ENCODE measurements at places on chromosomes 5 and 9.

DNA sequence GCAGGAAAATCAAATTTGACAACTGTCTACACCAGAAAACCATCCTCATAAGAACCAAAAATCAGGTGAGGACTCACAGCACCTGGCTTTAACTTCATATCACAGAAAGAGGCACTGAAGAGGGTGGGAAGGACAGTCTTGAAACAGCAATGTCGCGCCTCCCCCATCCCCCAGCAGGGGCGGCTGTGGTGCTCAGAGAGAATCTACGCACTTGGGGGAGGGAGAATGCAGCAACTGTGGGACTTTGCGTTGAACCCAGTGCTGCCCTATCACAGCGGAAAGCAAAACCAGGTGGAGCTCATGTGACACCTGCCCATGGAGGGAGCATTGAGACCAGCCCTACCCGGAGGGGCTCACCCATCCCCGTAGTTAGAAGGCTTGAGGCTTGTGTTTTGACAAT is 191.8 kb downstream of the MSX2 start:
- H3K4me3 ChIP-seq = no peak overlapping the region
- no peak overlapping the region for H3K27ac ChIP-seq
- H3K36me3 ChIP-seq = no peaks in the 10 kb centered on the region
- no peaks in the 10 kb centered on the region for H3K4me1 ChIP-seq

DNA sequence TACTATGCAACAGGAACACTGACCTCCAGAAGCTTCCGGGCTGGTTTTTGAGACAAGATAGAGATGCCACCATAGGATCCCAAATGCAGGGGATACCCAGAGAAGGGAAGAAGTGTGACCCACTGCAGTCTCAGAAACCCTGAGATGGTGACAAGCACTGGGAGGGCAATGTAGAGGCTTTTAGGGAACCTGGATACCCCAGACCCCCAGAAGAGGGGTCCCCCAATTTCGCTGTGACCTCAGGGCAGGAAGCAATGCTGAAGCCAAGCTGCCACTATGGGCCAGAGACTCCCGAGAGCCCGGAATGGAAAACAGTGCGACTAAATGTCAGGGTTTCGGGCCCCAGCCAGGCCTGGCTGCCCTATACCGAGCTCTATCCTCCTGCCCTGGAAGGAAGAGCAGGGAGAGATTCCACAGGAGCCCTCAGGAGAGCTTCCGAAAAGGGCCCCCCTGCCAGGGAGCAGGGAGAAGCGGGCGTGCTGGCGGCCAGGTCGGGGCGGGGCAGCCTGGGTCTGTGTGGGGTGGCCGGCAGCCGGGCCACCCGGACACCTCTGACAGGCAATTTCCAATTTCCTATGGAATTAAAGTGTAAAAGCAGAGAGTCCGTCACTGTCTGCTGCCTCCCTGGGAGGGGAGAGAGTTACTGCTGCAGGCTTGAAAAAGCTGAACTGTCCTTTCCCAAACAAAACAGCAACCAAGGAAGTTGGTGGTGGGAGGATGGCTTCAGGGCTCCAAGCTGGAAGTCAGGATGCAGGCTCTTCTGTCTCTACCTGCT is 154.2 kb downstream of the FGF18 start:
- H3K27me3 ChIP-seq = no peaks in the 10 kb centered on the region
- no peak for DNase-seq
- no peak overlapping the region for H3K4me3 ChIP-seq
- no peak overlapping the region for H3K27ac ChIP-seq
- H3K36me3 ChIP-seq = no peaks in the 10 kb centered on the region
- no peaks in the 10 kb centered on the region for H3K4me1 ChIP-seq

DNA sequence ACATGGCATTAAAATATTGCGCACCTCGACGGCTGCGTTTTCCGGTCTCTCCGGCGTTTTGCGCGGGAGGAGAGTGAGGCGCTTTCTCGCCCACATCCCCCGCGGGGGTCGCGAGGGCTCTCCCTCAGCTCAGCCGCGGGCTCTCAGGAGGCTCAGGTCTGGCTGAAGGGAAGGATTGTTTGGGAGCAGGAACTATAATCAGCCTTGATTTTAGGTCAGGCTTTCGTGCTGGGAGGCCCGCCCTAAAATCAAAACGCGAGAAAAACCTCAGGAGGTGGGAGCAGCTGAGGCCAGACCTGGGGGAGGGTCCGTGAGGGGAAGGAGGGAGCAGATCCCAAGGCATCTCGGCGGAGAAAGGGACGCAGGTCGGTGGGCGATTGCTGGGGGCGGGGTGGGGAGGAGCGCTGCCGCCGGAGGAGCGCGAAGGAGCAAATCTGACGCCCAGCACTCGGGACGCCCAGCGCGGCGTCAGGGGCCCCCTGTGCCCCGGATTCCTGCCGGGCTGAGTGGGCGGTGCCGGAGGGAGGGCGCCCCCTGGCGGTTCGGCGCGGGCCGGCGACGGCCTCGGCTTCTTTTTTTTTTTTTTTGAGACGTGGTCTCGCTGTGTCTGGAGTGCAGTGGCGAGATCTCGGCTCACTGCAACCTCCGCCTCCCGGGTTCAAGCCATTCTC is 18.7 kb upstream of the RNF130 start:
- peak overlapping the region; percentile 55 for H3K4me3 ChIP-seq
- H3K27me3 ChIP-seq = no peaks in the 10 kb centered on the region
- no peaks in the 10 kb centered on the region for H3K36me3 ChIP-seq
- no peaks in the 10 kb centered on the region for H3K4me1 ChIP-seq

DNA sequence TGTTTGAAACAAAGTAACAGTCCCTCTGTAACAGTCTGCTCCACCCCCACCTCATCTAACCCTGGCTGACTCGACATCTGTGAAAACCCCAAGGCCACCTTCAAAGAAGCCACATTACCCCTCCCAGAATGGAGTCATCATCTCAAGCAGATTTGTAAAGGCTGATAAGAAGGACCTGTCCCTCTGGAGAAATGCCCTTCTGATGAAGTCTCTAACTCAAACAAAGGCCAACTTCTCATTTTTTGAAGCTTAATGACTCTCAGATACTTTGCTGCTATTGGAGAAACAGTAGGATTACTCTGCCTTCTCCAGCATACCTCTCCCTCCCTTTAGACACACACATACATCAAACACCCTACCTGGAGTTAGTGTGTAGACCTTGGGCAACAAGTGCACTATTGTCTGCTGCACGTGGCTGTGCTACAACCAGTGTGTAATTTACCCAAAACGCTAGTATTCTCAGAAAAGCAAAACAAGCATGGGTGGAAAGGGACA is 5.3 kb upstream of the SUSD1 start:
- no peak overlapping the region for H3K4me3 ChIP-seq
- H3K4me1 ChIP-seq = peaks cover 3% of the 10 kb centered on the region
- DNase-seq = no peak
- no peaks in the 10 kb centered on the region for H3K36me3 ChIP-seq
- H3K27me3 ChIP-seq = no peaks in the 10 kb centered on the region

DNA sequence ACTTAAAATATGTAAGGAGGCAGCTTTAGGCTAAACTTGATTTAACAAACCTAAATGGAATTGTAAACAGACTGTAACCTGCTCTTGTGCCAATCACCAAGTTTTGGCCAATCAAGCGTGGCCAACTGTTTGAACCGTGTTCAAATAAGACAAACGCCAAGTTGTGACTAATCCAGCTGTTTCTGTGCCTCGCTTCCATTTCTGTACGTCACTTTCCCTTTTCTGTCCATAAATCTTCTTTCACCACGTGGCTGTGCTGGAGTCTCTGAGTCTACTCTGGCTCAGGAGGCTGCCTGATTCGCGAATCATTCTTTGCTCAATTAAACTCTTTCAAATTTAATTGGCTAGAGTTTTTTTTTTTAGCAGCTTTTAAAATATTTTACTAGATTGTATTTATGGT is 71.3 kb downstream of the LIX1 start:
- H3K4me3 ChIP-seq = no peak overlapping the region
- no peaks in the 10 kb centered on the region for H3K27me3 ChIP-seq
- DNase-seq = peak; percentile 5

DNA sequence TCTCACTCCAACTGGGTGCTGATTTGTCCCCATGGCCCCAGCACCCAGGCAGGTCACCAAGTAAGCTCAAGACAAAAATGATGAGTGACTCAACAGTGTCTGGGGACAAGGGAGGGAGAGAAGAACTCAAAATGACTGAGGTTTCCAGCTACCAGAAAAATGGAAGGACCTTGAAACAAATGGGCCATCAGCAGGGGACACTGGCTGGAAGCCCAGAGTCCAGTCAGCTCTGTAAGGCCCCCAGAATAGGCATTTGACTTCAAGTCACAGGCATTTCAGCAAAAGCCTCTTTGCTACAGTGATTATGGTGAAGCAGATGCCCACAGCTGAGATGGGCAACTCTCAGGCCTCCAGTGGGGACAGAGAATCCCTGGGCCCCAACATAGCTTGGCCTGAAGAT is 139.0 kb upstream of the GABRP start:
- H3K27ac ChIP-seq = no peak overlapping the region
- no peak for DNase-seq
- H3K36me3 ChIP-seq = no peaks in the 10 kb centered on the region

- H3K4me3 ChIP-seq = no peak overlapping the region
- no peaks in the 10 kb centered on the region for H3K27me3 ChIP-seq
- no peak overlapping the region for H3K27ac ChIP-seq
- no peaks in the 10 kb centered on the region for H3K4me1 ChIP-seq
- no peaks in the 10 kb centered on the region for H3K36me3 ChIP-seq
These were observed 39.8 kb upstream of the DAP start for GRCh38 chr5:10800852-10801251.

GRCh38 chr5:40634593-40634992 is 45.1 kb upstream of the PTGER4 start:
- no peaks in the 10 kb centered on the region for H3K36me3 ChIP-seq
- DNase-seq = no peak
- H3K27ac ChIP-seq = no peak overlapping the region

DNA sequence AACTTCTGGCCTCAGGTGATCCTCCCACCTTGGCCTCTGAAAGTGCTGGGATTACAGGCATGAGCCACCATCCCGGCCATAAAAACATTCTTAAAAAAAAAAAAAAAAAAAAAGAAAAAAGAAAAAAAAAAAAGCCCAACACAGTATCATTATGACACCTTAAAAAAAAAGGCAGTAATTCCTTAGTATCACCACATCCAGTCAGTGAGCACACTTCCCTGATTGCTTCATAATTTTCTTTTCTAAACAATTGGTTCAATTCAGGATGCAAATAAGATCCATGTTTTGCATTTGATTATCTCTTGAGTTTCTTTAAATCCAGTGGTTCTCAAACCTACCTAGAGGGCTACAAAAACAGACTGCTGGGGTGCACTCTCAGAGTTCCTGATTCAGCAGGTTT is 182.5 kb downstream of the CDK5RAP2 start:
- H3K4me3 ChIP-seq = no peak overlapping the region
- peaks cover 72% of the 10 kb centered on the region for H3K36me3 ChIP-seq
- no peaks in the 10 kb centered on the region for H3K27me3 ChIP-seq
- no peak overlapping the region for H3K27ac ChIP-seq
- H3K4me1 ChIP-seq = peaks cover 14% of the 10 kb centered on the region
- no peak for DNase-seq

DNA sequence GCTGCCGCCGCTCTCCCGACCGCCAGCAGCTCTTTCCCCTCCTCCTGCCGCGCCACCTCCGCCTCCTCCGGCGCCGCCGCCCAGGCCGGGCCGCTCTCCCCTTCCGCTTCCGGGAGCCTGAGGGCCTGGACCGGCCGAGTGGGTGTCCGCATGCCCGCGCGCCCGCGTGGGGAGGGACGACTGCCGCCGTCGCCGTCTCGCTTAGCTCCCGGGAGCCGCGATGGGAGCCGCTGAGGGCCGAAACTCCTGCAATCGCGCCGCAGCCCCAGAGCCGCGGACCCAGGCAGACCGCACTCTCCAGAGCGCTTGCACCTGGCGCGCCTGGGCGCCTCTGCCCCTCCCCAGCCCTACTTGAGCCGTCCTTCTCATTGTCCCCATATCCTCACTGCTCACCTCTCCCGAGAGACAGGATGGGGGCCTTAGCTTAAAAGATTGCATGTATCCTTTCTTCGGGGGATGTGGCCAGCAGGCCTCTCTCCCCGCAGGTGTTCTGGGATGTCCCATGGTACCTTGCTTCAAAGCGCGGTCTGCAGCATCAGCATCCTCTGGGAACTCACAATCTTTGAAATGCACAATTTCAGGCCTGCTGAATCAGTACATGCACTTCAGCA is at the start of gene ZDHHC21:
Gene ZDHHC21 (minus strand): TSS at position 182 of the 611 bp plus-strand sequence. CDS start 19,092 bp downstream, outside the sequence.
- H3K36me3 ChIP-seq = peaks cover 8% of the 10 kb centered on the region
- H3K4me3 ChIP-seq = peak within 1 kb of the TSS; percentile 73

DNA sequence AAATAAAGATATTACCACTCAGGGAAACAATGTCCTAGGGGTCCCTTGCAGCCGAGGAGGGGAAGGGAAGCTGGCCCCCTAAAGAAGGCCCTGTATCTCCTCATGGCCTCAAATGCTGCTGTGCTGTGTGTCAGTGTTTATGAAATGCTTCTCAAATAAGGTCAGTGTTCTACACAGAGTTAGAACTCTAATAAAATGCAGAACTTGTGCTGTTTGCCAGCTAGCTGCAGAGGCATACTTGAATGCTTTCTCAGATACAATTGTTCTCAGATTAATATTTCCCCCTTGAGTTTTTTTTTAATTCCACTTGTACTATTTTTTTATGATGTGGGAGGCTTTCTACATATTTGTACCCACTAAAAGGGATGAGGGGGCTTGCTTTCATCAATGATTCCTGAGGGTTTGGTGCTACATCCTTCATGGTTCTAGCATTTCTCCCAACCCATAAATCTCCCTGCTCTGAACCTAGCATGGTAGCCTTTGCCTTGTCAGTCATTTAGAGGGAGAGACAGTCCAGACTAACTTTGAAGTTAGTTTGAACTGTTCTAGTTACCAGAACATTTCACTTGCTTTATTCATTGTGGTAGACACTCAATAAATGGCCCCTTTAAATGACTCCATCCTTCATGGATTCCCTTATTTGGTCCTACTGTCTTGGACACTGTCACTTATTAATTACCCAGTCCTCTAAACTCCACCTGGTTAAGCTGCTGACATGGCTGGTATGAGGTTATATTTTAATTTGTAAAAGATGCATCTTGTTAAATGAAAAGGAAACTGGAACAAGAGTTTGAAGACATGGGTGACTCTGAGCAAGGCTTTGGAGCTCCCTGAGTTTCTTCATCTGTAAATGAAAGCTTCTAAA is 12.6 kb downstream of the SLIT3 start:
- H3K4me3 ChIP-seq = no peak overlapping the region
- DNase-seq = no peak
- no peaks in the 10 kb centered on the region for H3K4me1 ChIP-seq
- H3K27me3 ChIP-seq = no peaks in the 10 kb centered on the region

GRCh38 chr9:107330420-107330819 is 47.3 kb downstream of the RAD23B start:
- H3K36me3 ChIP-seq = no peaks in the 10 kb centered on the region
- no peaks in the 10 kb centered on the region for H3K4me1 ChIP-seq
- no peak overlapping the region for H3K27ac ChIP-seq
- H3K27me3 ChIP-seq = no peaks in the 10 kb centered on the region

- no peaks in the 10 kb centered on the region for H3K27me3 ChIP-seq
- no peak overlapping the region for H3K4me3 ChIP-seq
- no peaks in the 10 kb centered on the region for H3K4me1 ChIP-seq
- H3K36me3 ChIP-seq = peaks cover 13% of the 10 kb centered on the region
- no peak overlapping the region for H3K27ac ChIP-seq
These were observed 22.8 kb upstream of the CORO2A start for GRCh38 chr9:98215271-98215670.

- DNase-seq = no peak
- no peak overlapping the region for H3K4me3 ChIP-seq
- H3K27me3 ChIP-seq = no peaks in the 10 kb centered on the region
- H3K4me1 ChIP-seq = peaks cover 6% of the 10 kb centered on the region
These were observed 50.6 kb downstream of the LNPEP start for GRCh38 chr5:96986450-96986849.

- no peak overlapping the region for H3K27ac ChIP-seq
- no peak for DNase-seq
- H3K36me3 ChIP-seq = no peaks in the 10 kb centered on the region
- H3K27me3 ChIP-seq = no peaks in the 10 kb centered on the region
- no peak overlapping the region for H3K4me3 ChIP-seq
- no peaks in the 10 kb centered on the region for H3K4me1 ChIP-seq
These were observed 367.5 kb upstream of the PTGER4 start for GRCh38 chr5:40312205-40312604.
